ENCODE measurements at places on chromosomes 12 and 14. TPM values are rescaled to one million over a fixed set of nuclear protein-coding genes. Genes with fewer than 3 reads are reported as not detected.

DNA sequence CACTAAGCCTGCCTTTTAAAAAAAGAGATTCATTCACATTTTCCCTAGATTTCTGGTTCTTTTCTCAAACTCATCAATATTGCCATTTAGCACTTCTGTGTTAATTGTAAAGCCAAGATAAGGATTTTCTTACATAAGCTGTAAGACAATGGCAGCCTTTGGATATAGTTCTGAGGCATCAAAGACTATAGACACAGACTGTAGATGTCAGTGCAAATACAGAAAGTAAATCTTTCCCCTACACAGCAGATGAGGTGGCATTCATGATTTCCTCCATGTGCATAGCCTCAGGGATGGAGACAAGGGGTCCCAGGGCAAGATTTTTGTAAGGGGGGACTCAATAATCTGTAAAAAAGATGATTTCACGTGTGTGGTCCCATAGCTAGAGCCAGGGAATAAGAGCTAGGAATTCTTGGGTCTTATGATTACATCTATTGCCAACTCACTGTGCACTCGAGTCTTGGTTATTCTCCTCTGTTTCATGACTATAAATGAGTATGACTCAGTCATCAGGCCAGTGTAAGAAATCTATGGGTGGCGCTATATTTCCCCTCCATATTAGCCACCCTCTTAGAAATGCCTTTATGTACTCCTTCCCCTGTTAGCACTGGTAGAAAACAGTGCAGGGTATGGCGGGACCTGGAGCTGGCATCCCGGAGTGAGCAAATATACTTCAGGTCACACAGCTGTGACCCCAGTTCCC is 207.5 kb downstream of the EXOC5 start:
- no peak for DNase-seq

DNA sequence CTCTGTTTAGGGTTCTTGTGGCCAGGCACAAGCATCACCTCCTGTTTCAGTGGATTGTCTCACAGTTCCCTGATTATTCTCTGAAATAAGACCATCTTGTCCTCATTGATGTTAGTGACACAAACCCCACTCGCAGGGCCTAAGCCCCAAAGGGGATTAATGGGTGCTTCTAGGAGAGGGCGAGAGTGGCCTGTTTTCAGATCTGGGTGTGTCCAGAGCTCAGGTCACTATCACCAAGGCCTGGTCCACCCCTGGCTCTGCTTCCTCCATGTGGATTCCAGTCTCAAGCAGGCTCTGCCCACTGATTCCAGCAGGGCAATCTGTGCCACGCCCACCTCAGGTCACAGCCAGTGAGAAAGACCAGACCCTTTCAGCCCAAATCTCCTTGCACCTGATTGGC is 361.9 kb downstream of the ADGRD1 start:
- no peak for DNase-seq

Gene UNC79
- 0.30 TPM for total RNA-seq

DNA sequence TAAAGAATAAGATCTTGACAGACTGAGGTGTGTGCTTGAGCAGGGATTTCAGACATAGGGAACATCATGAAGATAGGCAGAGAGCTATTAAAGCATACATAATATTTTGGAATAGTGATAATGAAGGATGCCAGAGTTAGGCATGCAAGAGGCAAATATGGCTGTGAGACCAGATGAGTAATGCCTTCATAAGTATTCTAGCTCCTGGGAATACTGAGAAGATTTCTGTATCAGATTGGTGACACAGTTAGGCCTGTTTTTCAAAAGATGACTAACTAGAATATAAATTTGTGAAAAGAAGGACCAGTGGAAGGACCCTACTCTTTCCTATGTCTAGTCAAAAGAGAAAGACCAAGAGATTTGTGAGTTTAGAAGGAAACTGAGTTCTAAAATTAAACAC is 108.8 kb downstream of the TXNDC16 start:
- DNase-seq = no peak

DNA sequence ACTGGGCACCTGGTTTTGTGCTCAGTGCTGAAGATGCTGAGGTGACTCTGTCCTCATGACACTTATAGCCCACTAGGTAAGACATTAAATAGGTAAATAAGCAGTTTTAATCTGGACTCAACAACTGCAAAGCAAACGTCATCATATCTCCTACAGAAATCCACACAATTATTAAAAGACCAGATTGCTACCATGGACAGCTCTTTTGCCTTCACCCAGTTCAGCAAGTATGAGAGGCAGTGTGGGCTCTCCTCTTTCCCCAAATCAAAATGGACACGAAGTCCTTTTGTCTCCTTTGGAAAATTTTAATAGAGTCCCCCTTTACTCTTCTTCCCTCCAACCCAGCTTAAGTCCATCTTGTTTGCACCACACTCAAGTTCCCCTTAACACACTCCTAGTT is 171.1 kb downstream of the RPAP3 start:
- DNase-seq = no peak

DNA sequence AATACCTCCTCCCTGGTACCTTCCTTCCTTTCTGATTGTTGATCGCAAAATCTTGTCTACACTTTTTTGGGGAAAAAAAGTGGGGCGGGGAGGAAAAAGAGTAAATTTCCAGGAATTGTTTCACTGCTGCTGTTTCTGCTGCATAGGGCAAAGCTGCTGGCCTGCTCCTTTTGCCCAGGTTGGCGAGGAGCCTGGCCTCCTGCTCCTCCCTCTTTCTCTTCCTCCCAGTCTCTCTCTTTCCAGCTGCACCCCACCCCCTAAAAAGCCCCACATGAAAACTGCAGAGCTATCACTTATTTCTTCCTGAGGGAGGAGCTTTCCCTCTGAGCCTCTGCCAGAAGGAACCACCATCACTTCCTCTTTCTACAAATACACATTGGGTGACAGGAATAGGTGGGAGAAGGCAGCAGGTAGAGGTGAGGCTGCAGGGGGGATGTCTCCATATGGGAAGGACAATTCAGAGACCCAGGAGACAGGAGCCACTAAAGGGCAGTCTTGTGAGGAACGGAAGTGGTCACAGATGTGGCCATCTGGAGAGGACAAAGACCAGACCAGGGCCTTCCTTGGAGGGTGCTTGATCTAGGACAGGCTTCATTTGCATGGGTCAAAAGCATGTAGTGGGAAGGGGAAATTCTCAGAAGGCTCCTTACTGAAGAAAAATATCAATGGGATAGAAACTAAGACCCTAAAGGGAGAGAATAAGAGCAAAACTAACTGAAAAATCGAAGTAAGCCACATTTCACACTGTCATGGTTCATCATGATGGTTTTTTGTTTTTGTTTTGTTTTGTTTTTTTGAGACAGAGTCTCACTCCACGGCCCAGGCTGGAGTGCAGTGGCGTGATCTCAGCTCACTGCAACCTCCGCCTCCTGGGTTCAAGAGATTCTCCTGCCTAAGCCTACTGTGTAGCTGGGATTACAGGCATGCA is 14.8 kb downstream of the ZBTB39 start:
- peak; percentile 38 for DNase-seq

DNA sequence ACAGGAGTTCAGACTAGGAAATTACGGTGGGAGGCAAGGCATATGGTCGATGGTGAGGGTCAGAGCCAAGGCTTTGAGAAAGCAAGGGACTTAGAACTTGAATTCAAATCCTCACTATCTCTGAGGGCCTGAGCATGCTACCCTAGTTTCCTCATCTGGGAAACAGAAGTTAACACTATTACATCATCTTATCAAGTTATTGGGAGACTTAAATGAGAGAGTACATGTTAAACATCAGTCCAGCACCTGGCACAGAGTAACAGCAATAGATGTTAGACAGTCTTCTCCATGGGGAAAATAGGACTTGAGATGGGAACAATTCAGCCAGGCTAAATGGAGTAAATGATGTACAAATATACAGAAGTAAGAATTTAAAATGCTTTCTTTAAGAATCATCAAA is 38.5 kb downstream of the SLC38A1 start:
- DNase-seq = no peak

- no peak for DNase-seq
Measured at GRCh38 chr12:85920324-85920947, 46.3 kb downstream of the NTS start.

Gene PARPBP
- total RNA-seq = 1.8 TPM

Gene DIO3
- 0.94 TPM for total RNA-seq

Gene ORAI1
- total RNA-seq = 21.0 TPM

DNA sequence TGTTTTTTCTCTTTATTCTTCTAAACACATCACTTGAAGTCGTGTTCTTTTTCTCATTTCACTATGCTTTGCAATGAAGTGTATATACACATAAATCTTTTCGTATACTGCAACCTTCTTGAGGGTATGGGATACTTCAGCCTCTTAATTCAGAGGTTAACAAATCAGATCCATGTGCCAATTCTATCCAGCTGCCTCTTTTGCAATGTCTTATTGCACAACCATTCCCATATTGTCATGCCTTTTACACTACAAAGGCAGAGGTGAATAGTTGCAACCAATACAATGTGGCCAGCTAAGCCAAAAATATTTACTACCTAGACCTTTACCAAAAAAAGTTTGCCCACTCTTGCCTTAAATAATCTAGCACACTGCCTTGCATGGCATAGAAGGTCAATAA is 224.5 kb upstream of the FOXG1 start:
- no peak for DNase-seq

Gene TESPA1
- 3.4 TPM for total RNA-seq

- no peak for DNase-seq
Measured at GRCh38 chr12:51225771-51226170, 7.9 kb upstream of the POU6F1 start.

Gene GRIP1
- 1.8 TPM for total RNA-seq

- DNase-seq = no peak
Measured at GRCh38 chr14:84750284-84750683, 779.7 kb upstream of the FLRT2 start.

GRCh38 chr14:77086017-77086727 is 11.9 kb upstream of the CIPC start:
- no peak for DNase-seq

DNA sequence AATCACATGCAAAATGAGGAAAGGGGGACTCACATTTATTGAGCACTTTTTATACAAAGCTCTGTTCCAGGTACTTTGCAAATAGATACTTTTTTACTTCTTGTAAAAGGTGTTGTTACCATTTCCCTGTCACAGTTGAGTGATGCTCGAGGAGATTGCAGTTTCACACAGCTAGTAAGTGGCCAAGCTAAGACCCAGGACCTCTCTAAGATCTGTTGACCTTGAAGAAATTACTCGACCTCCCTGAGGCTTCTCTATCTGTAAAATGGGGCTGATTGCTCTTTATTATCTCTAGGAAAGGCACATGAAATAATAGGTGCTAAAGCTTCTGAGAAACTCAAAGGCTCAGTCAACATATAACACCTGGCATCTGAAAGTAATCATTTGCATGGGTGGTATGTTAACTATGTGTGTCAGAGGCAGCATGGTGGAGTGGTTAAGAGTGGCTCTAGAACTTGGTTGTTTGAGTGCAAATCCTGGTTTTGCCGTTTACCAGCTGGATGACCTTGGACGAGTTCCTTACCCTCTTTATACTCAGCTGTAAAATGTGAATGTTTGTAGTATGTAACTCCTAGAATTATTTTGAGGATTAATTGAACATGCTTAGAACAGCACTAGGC is 41.5 kb downstream of the IFT81 start:
- no peak for DNase-seq

DNA sequence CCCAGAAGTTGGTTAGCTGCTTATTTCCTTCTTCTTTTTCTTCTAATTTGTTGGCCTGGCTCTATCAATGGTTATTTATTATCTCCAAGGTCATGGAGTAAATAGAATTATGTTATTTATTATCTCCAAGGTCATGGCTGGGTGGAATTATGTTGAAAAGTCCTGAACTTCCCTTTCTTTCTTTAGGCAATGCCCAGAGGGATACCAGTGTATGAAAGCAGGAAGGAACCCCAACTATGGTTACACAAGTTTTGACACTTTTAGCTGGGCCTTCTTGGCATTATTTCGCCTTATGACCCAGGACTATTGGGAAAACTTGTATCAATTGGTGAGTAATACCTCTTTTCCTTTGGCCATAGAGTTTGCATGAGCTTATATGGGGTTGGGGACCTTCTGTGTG is 111.6 kb downstream of the SCN8A start:
- no peak for DNase-seq

Gene SLCO1A2
- total RNA-seq = 2.3 TPM

GRCh38 chr14:37482428-37482827 is 112.6 kb downstream of the FOXA1 start:
- no peak for DNase-seq

GRCh38 chr14:51018521-51018920 is 74.2 kb upstream of the PYGL start:
- no peak for DNase-seq

Gene SERPINA3
- total RNA-seq = 50.7 TPM

DNA sequence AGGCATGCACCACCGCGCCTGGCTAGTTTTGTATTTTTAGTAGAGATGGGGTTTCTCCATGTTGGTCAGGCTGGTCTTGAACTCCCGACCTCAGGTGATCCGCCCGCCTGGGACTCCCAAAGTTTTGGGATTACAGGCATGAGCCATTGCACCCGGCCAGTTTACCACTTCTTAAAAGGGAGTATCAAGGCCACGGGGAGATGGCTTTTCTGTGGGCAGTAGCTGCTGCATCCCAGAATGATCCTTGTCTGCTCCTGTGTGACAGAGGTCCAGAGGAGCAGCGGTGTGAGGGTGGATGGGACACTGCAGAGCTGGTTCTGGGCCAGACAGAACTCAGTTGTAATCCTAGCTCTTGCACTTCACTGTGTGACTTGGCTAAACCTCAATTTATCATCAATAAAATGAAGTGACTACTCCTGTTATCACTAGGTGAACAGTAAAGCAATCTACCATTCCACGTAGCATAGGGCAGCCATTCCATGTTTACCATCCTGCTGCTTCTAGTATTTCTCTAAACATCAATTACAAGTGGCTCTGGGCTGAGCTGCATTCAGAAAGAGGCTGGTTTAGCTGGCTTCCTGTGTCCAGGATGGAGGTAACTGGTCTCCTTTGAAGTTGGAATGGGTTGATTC is 3.0 kb upstream of the NPFF start:
- DNase-seq = no peak

- no peak for DNase-seq
Measured at GRCh38 chr12:47709237-47709636, 3.4 kb upstream of the RPAP3 start.

Gene FOXN4
- total RNA-seq = not detected

DNA sequence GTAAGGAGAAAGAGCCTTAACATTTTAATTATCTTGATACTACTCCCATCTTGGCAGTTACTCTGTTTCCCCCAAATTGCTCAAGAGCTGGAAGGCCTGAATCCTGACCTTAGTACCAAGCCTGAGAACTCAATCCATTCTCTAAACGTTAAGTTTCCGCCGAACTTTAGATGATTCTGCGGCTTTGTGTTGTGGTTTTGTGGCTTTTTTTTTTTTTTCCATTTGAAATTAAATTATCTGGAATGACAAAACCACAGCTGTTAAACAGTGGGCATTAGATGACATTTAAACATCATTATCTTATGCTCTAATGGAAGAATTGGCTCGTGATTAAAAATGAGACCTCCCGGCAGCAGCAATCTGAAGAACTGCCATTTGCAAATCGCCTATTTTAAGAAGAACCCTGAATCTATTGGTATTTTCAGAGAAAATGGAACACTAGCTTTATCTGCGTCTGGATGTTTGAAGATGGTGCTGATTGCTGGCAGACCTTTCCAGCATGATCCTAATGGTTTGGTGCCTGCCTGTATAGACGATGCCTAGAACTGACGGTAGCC is 38.4 kb downstream of the TMEM132C start:
- no peak for DNase-seq

- DNase-seq = no peak
Measured at GRCh38 chr14:87000081-87000480, 992.9 kb downstream of the GALC start.
